ENCODE measurements at places on chromosomes 16 and 17.

- DNase-seq: no peak
Observed at GRCh38 chr16:53091466-53092211, 36.8 kb downstream of the CHD9 start.

DNA sequence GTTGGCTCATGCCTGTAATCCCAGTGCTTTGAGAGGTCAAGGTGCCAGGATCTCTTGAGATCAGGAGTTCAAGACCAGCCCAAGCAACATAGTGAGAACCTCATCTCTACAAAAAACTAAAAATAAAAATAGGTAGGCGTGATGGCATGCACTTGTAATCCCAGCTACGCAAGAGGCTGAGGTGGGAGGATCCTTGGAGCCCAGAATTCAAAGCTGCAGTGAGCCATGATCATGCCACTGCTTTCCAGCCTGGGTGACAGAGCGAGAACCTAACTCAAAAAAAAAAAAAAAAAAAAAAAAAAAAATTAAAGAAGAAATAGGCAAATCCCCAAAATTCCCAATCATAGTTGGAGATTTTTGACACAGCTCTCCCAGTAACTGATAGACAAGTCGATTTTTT is 32.2 kb upstream of the SRCIN1 start:
- no peak for DNase-seq

DNA sequence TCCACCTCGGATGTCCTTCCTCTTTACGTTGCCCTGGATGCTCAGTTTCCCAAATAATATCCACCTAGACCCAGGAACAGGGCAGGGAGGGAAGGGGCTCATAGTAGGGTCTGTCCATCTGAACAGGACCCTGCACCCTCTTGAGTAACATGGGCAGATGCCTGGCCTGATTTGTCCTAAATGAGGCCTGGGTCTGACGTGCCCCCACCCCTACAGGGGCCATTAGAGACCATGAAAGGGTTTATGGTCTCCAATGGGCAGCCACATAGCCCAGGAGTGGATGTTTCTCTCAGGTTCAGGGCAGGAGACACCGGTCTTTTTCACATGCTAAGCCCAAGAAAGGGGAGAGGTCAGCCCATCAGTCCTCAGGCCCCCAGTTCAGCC is 6.8 kb downstream of the CACNG1 start:
- DNase-seq: no peak

GRCh38 chr16:74626741-74627416 is 20.0 kb upstream of the GLG1 start:
- no peak for DNase-seq

DNA sequence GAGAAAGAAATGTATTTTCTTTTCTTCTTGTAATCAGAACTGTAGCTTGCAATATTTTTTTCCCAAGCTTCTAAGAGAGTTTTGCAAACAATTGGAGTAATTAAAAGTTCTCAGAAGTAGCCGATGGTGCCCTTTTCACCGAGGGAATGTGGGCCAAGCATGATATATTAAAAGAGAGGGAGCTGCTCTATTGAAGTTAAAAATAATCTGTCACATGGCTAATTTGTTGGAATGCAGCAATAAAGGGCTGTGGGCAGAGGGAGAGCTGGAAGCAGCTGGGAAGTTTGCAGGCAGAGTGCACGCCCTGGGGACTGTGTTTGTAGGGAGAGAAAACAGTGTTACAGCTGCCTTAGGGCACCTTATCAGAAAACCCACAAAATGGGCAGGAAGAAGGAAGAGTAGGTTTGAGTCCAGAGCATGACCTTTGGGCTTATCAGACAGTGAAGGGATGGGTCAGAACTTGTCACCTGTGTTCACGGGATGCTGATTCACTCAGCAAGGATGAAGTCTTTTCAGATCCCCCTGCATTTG is 18.5 kb upstream of the TERF2 start:
- DNase-seq: no peak

DNA sequence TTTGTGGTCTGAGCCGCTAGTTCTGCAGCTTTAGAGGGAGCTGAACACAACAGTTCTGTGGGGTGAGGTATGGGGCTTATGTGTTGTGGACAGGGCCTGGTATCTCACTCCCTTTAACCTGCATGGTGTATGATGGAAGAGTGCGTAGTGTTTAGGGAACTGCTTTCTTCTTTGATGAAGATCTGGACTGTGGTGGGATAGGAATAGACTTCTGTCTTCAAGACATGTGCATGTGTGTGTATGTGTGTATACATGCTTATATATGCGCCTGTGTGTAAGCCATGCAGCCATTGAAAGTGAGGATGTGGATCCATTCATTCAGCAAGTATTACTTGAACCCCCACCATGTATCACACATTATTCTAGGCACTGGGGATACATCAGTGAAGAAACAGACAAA is 114.8 kb upstream of the TMEM97 start:
- DNase-seq: no peak

GRCh38 chr17:37259030-37259735 is 116.6 kb upstream of the C17orf78 start:
- no peak for DNase-seq

DNA sequence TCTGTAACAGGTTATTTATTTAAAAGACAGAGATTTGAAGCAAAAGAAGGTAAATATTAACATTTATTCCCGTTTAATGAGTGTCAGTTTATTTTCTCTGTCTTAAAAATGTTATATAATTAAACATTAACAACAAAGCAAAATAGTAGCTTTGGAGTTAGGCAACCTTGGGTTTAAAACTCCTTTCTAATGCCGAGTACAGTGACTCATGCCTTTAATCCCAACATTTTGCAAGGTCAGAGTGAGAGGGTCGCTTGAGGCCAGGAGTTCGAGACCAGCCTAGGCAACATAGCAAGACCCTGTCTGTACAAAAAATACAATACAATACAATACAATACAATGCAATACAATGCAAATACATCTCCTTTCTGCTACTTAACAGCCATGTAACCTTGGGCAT is 128.7 kb downstream of the CHD9 start:
- no peak for DNase-seq
